ENCODE measurements at places on chromosomes 1 and 21.
A peak's percentile ranks its signal among the peaks of the same experiment; 100 is the strongest.

DNA sequence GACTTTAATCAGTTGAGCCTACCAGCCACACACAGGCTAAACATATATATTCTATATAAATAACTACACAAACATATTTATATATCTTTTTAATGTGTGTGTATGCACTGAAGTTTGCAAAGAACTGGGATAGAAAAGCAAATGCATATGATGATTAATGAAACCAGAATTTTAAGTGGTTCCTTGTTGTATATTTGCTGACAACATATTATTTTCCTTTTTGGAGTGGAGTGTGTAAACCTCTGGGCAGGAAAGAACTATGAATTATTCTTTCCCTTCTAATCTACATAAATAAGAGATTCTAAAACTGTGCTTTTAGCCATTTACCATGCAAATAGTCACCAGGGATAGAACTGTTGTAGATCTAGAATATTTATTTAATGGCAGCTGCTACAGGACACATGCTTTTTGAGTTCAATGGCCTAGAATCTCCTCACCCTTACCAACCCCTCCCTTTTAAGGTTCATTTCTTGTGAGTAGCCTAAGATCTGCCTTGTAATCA, 187.6 kb downstream of the BACH1 start:
- no peak for DNase-seq

GRCh38 chr1:229440851-229441537, 7.1 kb upstream of the ACTA1 start:
- peak; percentile 70 for DNase-seq

- no peak for DNase-seq
Observed at GRCh38 chr1:20259646-20260045, 31.0 kb upstream of the VWA5B1 start.

- DNase-seq: no peak
Observed at GRCh38 chr1:204335533-204335932, 24.2 kb downstream of the PLEKHA6 start.

GRCh38 chr1:176696109-176696508, 233.1 kb downstream of the PAPPA2 start:
- DNase-seq: no peak

DNA sequence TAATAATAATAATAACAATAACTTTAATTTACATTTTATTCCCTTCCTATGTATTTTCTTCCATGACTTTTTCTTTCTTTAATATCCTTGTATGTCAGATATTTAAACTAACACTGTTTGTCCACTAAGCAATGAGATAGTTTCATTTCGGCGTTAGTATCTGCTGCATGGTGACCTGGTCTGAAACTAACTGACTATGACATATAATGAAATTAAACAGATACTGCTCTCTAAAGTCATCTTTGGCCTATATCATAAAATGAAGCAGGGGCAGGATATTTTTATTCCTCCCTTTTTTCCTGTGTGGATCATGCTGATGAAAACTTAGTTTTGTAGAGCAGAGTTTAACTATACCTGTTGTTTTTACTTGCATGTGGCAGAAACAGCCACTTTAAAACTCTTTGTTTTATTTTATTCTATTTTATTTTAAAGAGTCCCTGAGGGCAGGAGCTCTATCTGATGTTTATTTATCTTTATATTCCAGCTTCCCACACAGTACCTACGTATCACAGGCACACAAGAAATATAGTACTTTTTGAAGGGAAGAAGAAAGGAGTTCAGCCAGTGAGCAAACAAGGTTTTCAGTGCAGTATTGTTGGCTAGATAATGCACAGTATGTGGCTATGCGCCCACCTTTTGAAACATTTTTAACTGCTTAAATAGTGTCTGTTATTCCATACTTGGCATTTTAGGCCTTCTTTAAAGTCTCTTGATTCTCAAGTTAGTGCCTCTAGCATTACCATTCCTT, 165.6 kb downstream of the PHTF1 start:
- DNase-seq: no peak

DNA sequence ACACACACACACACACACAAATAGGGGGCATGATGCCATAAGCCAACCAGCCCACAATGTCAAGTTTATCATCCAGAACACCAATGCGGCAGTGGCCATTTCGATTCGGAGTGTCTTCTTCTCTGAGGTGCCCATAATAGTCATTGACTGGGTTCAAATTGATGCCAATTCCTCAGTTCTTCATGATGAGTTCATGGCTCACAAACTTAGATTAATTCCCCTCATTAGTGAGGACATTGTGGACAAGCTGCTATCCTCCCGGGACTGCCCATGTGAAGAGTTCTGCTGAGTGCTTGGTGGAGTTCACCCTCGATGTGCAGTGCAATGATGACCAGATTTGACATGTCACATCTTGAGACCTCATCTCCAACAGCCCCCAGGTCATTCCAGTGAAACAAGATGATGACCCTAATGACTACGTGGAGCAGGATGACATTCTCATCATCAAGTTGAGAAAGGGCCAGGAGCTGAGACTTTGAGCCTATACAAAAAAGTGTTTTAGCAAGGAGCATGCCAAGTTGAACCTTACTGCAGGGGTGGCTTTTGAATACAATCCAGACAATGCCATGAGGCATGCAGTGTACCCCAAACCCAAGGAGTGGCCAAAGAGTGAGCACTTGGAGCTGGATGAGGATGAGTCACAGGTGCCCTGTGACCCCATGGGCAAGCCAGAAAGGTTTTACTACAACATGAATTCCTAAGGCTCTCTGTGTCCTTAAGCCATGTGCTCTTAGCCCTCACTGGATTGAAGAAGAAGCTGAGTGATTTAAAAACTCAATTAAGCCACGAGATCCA, 211.6 kb upstream of the SAMSN1 start:
- no peak for DNase-seq

GRCh38 chr1:235917267-235917811, 50.6 kb upstream of the LYST start:
- peak; percentile 98 for DNase-seq

GRCh38 chr21:25062061-25062460, 545.2 kb downstream of the MRPL39 start:
- DNase-seq: no peak

DNA sequence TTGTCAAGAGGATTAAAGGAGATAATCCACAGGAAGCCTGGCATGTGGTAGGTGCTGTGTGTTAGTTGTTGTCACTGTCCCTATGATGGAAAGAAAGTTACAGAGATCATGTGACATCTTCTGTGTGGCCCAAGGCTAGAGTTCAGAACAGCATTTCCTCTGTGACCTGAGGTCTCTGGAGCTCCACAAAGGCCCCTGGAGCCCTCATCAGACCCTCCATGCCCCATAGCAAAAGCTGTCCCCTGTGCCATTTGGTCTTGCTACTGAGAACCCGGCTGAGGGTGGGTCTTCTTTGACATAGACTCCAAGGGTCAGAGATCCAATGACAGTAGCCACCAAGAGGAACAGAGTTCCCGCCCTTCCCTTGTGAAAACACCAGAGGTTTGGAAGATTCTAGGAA, 8.1 kb downstream of the CELA2B start:
- DNase-seq: no peak

DNA sequence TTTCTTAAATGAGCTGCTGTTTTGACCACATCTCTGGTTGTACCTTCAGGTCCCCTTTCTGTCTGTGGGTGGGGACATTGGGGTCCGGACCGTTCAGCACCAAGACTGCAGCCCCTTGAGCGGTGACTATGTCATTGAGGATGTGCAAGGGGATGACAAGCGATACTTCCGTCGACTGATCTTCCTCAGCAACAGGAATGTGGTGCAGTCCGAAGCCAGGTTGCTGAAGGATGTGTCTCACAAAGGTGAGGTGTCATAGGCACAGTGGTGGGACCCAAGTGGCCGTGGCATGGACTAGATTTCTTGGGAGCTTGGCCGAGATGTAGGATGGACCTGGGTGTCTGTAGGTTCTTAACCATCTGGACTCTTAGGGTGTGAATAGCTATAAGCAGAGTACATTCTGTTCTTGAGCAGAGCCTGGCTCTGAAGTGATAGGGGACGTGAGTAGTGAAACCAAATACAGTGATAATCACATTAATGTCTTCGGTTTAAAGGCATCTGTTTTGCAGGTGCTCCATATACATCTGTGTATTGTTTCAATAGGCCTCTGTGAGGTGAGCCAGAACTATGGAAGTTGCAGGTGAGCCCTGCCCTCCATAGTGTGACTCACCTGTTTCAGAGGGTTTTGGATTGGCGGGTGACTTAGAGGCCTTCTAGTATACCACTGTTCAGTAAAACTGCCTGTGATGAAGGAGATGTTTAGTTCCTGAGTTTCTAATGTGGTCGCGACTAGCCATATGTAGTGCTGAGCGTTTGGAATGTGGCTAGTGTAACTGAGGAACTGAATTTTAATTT, 6.4 kb downstream of the METTL13 start:
- DNase-seq: no peak

DNA sequence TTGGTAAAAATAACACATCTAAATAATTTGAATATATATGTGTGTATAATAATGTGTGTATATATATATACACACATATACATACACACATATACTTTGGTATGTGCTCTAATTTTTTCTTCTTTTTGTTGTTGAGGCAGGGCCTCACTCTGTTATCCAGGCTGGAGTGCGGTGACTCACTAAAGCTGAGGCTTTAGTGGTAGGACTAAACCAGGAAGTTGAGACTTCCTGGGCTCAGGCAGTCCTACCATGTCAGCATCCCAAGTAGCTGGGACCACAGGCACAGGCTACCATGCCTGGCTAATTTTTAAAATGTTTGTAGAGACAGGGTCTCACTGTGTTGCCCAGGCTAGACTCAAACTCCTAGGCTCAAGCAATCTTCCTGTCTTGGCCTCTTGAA, 46.7 kb upstream of the CXADR start:
- DNase-seq: peak; percentile 84

- DNase-seq: no peak
Observed at GRCh38 chr1:18537386-18538306, 56.9 kb downstream of the KLHDC7A start.

DNA sequence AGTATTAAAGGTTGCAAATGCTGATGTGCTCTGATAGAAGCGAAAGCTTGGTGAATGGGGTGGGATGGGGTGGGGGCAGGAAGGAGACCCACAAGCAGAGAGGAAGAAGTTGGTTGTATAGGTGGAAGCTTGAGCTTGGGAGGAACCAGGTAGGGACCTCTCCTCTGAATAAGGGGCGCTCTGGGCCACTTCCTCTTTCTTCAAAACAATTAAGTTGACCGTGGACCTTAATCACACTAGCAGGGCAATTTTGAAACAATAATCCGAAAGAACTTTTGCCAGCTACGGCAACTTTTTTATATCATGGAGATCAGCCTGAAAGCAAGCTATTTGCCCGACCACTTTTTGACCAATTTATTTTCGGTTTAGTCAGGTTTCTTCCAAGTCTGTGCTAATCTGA, 1.9 kb upstream of the DYRK1A start:
- no peak for DNase-seq

- DNase-seq: no peak
Observed at GRCh38 chr1:175884369-175884768, 141.0 kb upstream of the TNR start.

DNA sequence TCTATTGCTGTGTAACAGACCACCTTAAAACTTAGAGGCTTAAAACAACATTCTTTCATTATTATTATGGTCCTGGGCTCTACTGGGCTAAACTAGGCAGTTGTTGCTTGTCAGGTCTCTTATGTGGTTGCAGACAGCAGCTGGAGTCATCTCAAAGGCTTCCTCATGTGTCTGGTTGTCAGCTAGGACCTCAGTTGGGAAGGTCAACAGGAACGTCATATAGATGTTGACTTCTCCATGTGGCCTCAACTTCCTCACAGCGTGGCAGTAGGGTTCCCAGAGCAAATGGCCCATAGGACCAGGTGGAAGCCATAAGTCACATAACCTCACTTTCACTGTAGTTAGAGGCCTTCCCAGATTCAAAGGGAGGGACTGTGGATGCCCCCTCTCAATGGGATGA, 15.4 kb upstream of the MEF2D start:
- DNase-seq: no peak

- no peak for DNase-seq
Observed at GRCh38 chr1:1461721-1462317, 9.7 kb upstream of the ATAD3B start.

DNA sequence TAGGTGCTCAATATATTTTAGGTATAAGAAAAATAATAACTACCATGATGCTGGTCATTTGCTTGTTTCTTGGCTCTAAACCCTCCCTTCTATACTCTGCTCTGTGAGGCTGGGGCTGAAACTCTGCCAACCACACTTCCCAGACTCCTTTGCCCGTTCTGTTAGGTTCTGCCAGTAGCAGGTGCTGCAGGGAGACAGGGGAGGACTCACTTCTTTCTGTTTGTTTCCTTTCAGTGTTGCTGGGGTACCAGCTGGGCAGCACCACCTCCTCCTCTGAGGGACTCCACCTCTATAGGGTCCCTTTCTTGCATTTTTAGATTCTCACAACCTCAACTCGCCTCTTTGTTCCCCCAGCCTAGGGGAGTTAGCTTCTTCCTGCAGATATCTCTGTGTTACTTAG, 17.0 kb upstream of the SH2D2A start:
- no peak for DNase-seq

DNA sequence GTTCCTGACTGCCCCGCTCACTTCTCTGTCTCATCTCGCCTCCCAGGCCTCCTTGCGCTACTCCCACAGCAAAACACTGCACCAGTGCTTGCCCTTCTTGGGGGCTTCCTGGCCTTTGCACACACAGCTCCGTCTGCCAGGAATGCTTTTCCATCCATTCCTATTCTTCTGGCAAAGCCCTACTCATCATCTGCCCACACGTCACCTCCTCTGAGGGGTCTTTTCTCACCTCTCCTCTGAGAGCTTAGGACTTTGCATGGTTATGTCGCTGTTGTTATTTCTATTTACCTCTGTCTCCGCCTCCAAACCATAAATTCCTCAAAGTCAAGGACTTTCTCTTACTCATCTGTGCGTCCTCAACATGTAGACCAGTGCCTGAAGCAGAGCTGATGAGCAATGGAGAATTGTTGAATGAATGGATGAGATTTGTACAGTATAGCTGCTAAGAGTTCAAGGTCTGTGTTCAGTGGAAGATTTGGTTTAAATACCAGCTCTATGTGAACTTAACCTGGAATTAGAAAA, 26.4 kb upstream of the BTG2 start:
- no peak for DNase-seq

DNA sequence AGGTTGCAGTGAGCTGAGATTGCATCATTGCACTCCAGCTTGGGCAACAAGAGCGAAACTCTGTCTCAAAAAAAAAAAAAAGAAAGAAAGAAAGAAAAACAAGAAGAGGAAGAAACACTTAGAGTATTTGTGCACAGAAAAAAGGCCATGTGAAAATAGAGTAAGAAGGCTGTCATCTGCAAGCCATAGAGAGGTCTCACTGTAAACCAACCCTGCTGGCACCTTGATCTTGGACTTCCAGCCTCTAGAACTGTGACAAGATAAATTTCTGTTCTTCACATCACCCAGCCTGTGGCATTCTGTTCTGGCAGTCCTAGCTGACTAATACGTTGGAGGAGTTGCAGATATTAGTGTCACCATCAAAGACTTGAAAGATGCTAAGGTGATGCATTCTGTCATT, 12.1 kb upstream of the ZDHHC18 start:
- no peak for DNase-seq

DNA sequence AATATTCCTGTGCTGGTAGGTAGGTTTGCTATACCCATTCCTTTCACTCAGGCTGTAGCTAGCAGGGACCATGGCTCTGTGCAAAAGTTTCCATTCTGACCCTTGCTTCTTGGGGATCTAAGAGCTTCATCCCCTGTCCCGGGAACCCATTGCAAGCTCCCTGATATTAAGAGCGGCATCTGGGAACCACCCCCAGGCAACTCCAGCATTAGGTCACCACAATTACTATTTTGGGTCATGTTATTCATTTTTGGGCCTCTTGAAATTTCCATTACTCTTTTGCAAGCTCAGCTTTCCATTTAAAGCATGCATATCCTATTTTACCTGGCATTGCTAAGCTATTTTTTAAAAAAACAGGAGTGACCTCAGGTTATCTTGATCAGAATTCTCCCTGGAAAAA, 22.1 kb upstream of the ACTRT2 start:
- no peak for DNase-seq

GRCh38 chr1:69794831-69795230, 227.1 kb downstream of the LRRC7 start:
- DNase-seq: no peak
